ENCODE measurements at places on chromosomes 7 and 10. TPM values are rescaled to one million over a fixed set of nuclear protein-coding genes. Genes with fewer than 3 reads are reported as not detected.

ANKRD61 gene
- total RNA-seq = not detected

CDNF gene
- 2.9 TPM for total RNA-seq

GRID1 gene
- 0.11 TPM for total RNA-seq

PIK3CG gene
- not detected for total RNA-seq

GRCh38 chr7:92635538-92635937 is 45.3 kb upstream of the FAM133B start:
- no peak for DNase-seq
